Upper lobe of left lung (tissue), 6 donors: ENCODE measurements at places on chromosomes 6 and 20. TPM values are rescaled to one million over a fixed set of nuclear protein-coding genes. Genes with fewer than 3 reads are reported as not detected.

GRCh38 chr6:32436995-32437836 is 2.5 kb upstream of the HLA-DRA start:
- no peak for DNase-seq

GRCh38 chr6:145531032-145531431 is 204.3 kb downstream of the EPM2A start:
- DNase-seq, result no peak

- DNase-seq, result no peak
Observed at GRCh38 chr6:118509009-118509617, 39.0 kb upstream of the PLN start.

DNA sequence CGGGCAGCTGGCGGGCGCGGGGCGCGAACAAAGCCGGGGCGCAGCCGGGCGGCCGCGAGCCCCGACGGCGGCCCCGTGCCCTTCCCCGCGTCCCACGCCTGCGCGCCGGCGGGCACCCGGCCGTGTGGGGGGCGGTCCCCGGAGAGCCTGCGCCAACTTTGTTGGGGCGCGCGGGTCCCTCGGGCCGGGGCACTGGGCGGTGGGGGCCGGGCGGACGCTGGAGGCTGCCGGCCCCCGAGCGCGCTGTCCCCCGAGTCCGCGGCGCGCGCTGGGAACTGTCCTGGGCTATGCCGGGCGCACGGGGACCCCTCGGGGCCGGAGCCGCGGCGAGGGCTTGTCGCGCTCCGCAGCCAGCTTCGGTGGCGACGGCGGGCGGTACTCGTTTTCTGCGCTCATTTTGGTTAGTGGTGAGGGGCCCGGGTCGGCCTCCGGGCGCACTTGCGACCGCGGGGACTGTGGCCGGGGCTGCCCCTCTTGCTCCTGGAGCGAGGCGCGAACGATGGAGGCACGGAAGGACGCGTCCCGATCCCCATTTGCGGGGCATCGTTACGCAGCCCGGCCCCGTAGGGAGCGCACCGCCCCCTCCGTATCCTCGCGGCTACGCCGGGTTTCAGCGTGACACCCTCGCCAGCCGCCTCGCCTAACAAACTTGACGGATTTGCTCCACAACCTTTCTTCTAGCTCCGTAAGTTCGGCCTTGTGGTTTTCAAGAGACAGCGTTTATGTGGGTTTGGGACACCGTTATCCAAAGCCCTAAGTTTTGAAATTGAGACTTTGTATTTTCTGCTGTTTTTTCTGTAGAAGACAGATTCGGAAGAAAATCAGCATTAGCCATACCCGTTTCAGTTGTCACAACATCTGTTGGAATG is 622 bp downstream of the SS18L1 start:
- DNase-seq, result peak; percentile 61

GRCh38 chr6:112920994-112921393 is 573.9 kb downstream of the RFPL4B start:
- DNase-seq, result no peak

C2 gene
- 322 TPM for total RNA-seq

CYP24A1 gene
- 31.0 TPM for total RNA-seq

GRCh38 chr6:144123836-144124235 is 26.5 kb upstream of the STX11 start:
- no peak for DNase-seq

GRCh38 chr20:47781632-47782031 is 3.6 kb downstream of the SULF2 start:
- no peak for DNase-seq

TBPL1 gene
- total RNA-seq, result 8.7 TPM

- no peak for DNase-seq
Observed at GRCh38 chr6:149560736-149561135, 5.4 kb upstream of the GINM1 start.

GRCh38 chr20:16174311-16174710 is 398.9 kb downstream of the KIF16B start:
- DNase-seq, result no peak

PCSK2 gene
- total RNA-seq, result 75.3 TPM

- no peak for DNase-seq
Observed at GRCh38 chr6:36120018-36120417, 10.3 kb upstream of the MAPK13 start.

- DNase-seq, result no peak
Observed at GRCh38 chr6:161481786-161482516, 208.1 kb upstream of the AGPAT4 start.

SOX4 gene
- total RNA-seq, result 23.4 TPM

- no peak for DNase-seq
Observed at GRCh38 chr6:161917645-161918044, 643.8 kb upstream of the AGPAT4 start.

- DNase-seq, result no peak
Observed at GRCh38 chr20:40154514-40154913, 534.5 kb downstream of the MAFB start.

DNA sequence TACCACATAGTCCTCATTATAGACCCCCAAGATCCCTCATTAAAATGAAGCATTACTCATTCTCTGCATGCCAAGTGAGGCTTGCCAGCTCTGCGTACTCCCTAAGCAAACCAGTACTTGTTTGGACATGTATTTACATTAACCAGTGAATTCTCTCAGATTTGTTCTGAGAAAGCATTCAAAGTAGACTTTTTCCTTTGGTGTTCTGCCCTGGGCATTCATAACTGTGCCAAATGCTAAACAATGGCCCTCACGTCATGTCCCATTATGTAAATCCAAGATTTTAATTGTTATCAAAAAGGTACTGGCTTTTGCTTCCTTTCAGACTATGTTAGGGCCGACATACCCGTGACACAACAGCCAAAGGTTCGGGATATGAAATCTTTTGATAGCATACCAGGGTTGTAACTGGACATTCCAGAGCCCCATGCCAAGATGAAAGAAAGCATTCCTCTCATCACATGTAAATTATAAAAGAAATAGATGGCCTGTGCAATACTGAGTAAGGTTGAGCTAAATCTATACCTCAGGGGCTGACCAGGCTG is 164.2 kb downstream of the ADAT2 start:
- DNase-seq, result no peak

GRCh38 chr6:169229615-169230321 is 23.9 kb downstream of the THBS2 start:
- DNase-seq, result no peak

- no peak for DNase-seq
Observed at GRCh38 chr20:52943185-52943841, 28.8 kb upstream of the TSHZ2 start.

GRCh38 chr6:168704678-168705077 is 263.7 kb downstream of the SMOC2 start:
- DNase-seq, result no peak

GRCh38 chr6:146901940-146902816 is 302.0 kb upstream of the STXBP5 start:
- no peak for DNase-seq

DNA sequence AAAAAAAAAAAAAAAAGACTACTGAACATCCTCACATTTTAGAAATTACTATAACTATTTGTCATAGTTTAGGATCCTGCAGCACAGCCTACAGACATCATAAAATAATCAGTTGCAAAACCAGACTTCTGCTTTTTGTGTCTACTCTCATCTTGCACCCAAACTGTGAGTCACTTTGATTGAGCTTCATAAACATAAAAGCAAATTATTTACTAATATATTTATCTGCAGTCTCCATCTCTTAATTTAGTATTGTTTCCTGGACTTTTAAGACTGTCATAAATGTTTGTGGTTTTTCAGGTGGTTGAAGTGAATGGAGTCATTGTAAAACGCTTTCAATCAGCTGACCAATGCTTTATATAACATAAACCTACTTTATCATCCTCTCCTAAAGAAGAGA is 14.8 kb upstream of the CALHM6 start:
- no peak for DNase-seq

DNA sequence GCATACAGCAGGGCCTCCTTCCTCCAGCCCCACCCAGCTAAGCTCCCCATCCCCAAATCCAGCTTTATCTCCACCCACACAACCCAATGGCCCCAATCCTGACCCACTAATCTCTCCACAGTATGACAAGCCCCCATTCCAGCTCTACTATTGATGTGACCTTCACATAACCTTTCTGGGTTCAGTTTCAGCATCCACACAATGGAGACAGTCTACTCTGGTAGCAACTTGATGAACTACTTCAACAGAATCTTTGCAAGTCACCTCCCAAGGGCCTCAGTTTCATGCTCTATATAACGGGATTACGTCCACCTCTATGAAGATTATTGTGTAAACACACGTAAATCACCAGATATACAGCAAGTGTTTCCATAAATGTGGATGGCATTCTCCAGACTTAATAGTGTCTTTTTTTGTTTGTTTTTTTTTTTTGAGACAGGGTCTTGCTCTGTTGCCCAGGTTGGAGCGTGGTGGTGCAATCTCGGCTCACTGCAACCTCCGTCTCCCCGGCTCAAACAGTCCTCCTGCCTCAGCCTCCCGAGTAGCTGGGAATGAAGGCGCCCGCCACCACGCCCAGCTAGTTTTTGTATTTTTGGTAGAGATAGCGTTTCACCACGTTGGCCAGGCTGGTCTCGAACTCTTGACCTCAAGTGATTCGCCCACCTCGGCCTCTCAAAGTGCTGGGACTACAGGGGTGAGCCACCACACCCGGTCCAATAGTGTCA is 1.4 kb downstream of the AHCY start:
- no peak for DNase-seq

C6orf52 gene
- 1.6 TPM for total RNA-seq

NKX2-4 gene
- not detected for total RNA-seq

DNA sequence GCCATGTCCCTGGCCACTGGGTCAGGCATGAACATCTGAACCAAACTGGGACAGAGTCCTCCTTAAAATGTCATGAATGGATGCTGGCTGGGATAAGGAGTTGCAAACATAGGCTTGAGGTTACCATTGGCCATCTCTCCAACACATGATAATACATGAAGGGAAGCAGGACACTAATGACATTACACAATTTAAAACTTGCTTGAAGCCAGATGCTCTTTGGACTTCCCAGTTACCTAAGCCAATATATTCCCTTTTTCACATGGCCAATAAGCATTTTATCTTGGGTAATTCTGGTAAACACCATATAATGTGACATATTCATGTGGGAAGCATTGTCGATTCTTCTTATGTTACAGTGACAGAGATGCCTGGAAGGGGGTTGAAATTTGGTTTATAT is 148.0 kb upstream of the PLN start:
- DNase-seq, result no peak
